ENCODE measurements at places on chromosomes 5 and 9.

GRCh38 chr9:35660966-35661415 lies 2.9 kb downstream of the CCDC107 start:
- DNase-seq: no peak

DNA sequence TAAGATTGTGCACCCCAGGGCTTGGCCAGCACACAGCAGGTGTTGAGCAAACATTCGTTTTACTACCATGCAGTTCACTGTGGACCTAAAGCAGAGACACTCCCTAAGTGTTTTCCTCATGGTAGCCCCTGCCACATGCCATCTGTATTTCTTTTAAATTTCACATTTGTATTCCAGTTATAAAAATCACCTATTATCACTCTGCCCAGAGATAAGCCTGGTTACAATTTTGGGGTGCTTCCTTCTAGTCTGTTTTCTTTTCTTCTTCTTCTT lies 10.9 kb upstream of the FIBCD1 start:
- no peak for DNase-seq

- DNase-seq: no peak
Measured at GRCh38 chr5:41893074-41893851, 10.9 kb upstream of the RIMOC1 start.

DNA sequence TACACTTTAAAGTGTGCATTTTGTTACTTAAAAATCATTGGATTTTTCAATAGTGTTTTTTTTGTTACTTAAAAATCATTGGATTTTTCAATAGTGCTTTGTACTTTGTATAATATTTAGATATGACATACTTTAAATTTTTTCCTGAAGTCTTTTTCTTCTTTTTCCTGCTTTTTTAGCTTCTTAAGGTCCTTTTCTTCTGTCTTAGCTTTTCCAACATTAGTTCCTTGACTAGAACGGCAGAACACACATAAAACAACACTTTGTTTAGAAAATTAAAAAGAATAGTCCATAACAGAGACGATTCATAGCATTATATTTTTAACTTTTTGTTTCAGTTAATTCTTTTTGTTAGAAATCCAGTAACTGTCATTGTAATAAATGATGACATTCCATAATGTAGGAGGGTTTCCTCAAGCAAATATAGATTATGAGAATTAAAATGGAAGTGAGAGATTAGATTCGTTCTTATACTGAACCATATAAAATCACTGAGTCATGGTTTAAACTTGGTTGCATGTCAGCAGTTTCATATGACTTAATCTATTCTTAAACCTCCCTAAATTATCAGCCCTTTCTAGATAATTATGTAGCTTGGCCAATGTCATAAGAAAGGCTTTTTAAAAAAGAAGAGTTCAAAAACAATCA lies 45.3 kb upstream of the RICTOR start:
- DNase-seq: no peak

GRCh38 chr9:3118081-3118480 lies 274.2 kb upstream of the PUM3 start:
- no peak for DNase-seq

GRCh38 chr9:107816561-107817021 lies 327.0 kb upstream of the KLF4 start:
- DNase-seq: no peak

GRCh38 chr5:116739571-116739970 lies 164.9 kb upstream of the SEMA6A start:
- no peak for DNase-seq

DNA sequence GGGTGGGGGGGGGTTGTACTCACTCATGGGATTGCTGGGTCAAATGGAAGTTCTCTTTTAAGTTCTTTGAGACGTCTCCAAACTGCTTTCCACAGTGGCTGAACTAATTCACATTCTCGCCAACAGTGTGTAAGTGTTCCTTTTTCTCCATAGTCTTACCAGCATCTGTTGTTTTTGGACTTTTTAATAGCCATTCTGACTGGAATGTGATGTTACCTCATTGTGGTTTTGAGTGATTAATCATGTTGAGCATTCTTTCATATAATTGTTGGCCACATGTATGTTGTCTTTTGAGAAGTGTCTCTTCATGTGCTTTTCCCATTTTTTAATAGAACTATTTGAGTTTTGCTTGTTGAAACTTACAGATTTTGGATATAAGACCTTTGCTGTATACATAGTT lies 94.9 kb upstream of the PLPPR1 start:
- no peak for DNase-seq

GRCh38 chr5:169627551-169627950 lies 9.5 kb upstream of the DOCK2 start:
- no peak for DNase-seq

- no peak for DNase-seq
Measured at GRCh38 chr5:139711906-139712224, 63.7 kb downstream of the CXXC5 start.

- no peak for DNase-seq
Measured at GRCh38 chr5:179321206-179321987, 23.9 kb downstream of the ADAMTS2 start.

GRCh38 chr9:33414889-33415500 lies 12.6 kb upstream of the AQP7 start:
- DNase-seq: no peak

DNA sequence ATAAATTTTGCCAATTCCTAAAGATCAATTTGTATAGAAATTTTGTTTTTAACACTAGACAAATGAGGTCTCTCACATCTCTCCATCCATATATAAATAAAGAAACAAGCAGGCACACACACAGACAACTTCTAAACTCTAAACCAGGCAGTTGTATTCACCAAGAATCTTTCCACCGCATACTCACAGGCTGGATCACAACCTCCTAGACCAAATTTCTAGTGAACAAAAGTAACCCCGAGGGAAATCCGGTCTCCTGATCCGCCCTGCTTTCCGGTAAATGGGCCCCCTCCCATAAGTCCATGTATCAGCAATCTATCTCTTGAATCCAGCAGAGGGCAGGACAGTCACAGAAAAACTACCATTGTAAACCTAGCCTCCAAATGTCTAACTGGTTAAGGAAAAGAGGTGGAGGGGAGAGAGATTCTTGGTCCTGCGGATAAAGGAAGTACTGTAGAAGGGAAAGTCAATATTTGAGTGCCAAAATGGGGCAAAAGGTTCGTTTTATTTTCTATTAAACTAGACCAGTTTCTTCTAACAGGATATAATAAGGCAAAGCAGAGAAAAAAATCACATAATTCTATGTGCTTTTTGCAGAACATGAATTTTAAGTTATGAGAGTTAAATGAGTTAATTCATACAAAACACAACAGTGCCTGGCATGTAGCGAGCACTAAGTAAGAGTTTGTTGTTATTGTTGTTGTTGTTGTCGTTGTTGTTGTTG lies 4.8 kb upstream of the SMU1 start:
- DNase-seq: peak; percentile 86

- DNase-seq: no peak
Measured at GRCh38 chr5:8848997-8849594, 696.8 kb downstream of the SEMA5A start.

- DNase-seq: peak; percentile 5
Measured at GRCh38 chr9:121700165-121700831, 48.9 kb downstream of the DAB2IP start.

GRCh38 chr9:91032121-91032531 lies 230.5 kb downstream of the SYK start:
- no peak for DNase-seq

DNA sequence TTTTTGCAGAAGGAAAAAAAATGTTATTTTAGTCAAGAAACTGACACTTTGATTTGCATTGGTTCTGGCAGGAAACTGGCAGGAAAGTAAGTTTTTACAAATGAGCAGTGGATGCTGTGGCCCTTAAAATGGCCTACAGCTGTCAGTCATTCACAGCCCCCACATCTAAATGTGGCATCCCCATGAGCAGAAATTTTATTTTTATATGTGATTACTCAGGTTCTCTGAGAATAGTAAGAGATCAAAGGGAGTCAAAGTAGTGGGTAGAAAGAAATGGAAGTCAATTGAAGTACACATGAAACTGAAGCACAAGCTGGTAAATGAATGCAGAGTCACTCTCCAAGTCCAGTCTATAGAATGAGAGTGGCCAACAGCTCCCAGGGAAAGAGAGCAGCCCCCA lies 80.3 kb downstream of the ENC1 start:
- no peak for DNase-seq

- no peak for DNase-seq
Measured at GRCh38 chr5:135441919-135442318, 5.2 kb downstream of the DCANP1 start.

GRCh38 chr9:116298878-116299391 lies 145.3 kb downstream of the PAPPA start:
- DNase-seq: no peak

DNA sequence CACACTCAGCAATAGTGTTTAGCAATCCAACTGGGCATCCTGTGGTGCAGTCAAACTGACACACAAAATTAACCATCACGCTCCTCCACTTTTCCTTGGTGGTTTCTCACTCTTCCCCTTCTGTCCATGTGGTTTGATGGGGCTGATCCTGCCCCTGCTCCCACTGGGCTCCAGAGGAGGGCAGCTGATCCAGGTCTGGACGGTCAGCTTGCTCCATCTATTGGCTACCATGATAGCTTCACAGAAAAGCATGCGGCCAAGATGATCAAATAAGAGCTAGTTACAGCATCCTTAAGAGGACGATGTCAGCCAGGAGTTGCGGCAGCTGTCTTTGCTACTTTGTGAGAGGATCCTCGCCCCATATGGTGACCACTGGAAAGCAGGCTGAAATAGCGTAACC lies 29.6 kb upstream of the RANBP17 start:
- DNase-seq: no peak

- DNase-seq: no peak
Measured at GRCh38 chr9:78235256-78235761, 566 bp upstream of the CEP78 start.

DNA sequence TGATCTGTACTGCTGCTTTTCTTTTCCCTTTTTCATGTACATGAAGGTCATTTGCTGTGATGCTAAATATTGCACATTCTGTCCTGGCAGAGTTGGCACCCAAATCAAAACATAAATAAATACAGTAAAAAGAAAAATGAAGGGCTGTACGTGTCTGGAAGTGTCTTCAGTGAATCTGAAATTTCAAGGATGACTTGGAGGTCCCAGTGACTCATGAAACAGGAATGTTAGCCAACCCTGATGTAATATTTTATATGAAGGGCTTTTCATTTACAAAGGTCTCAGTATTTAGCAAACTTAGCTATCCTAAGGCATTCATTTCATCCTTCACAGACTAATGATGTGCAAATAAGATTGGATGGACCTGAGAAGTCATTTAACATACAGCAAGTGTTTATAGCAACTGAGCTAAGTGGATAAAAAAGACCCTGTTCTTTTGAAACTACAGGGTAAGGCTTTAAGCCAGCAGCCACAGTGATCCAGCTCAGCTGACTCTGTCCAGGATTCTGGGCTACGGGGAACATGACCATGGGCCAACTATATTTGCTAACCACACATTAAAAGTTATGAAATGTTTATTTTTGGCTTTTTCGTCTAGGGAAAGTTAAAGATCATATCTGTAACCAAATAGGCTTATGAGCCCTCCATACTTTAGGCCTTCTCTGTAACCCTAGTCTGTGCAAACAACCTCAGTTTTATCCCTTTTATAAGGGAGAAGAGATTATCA lies 104.0 kb upstream of the DMRTA1 start:
- no peak for DNase-seq

DNA sequence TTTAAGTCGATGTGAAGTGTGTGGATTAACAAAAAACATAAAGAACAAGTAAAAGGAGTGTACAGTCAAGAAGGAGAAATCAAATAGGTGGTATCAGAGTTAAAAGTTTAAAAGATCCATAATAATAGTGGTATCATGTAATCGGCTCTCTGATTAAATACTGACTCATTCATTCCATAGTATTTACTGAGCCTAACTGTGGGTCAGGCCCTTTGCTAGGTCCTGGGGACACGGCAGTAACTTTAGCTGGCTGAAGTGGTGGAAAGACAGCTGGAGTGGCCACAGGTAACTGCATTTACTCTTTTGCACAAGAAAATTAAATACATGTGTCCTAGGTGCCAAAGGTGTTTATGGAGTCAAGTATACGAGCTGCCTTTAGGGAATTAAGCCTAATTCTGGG lies 124.0 kb downstream of the GNAQ start:
- DNase-seq: no peak

GRCh38 chr9:96413302-96414221 lies 4.6 kb downstream of the ZNF367 start:
- peak; percentile 20 for DNase-seq

GRCh38 chr5:158999339-158999738 lies 100.4 kb downstream of the EBF1 start:
- no peak for DNase-seq

- DNase-seq: no peak
Measured at GRCh38 chr9:27924502-27924901, 351.2 kb upstream of the C9orf72 start.

GRCh38 chr5:148880696-148881095 lies 54.3 kb downstream of the ADRB2 start:
- DNase-seq: no peak

DNA sequence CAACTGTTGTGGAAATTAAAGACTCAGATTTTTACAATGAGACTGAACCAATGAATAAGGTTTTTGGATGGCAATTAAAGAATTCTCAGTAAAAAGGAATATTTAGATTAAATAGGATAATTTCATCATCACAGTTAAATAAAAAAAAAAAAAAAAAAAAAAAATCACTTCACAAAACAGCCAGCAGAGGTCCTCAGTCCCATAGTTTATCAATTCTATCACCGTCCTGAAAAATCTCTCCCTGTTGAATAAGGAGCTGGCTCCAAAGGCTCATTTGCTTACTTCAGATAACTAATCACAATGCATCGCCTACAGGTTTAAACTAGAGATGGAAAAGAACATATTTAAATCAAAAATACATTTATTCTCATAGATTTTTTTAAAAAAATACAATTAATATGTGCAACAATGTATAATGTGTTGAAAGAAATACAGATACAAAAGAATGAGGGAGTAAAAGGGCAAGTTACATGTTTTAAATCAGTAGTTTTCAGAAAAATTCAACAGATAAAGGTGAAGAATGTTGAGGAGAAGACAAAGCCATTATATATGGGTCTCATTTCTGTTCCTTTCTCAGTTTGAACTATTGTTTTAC lies 175.8 kb upstream of the CHD1 start:
- DNase-seq: no peak

DNA sequence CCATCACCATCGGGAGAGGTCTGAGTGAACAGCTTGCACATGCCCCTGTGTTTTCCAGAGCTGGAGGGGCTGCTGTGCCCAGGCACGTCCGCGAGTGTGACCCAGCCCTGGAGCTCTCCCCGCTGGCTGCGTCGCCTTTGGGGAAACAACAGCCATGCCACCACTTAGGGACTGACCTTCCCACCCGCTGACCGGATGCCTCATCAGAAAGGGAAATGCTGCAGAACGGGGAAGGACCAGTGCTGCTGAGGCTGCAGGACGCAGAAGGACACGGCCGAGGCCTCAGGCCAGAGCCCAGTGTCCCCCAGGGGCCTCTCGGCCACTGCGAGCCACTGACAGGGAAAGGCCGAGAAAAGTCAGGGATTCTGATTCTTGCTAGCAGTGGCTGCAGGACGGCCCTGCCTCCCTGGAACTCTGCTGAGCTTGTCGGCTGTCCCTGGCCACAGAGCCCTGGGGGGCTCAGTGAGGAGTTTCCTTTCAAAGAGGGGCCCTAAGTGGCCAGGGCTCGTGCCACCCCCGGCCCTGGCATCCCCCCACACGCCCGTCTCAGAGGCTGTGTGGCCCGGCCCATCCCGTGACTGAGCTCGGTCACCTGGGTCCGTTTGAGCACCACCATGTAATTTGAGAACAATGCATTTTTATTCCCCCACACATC lies 130.8 kb downstream of the ZNF354C start:
- no peak for DNase-seq

Data from CD4-positive, alpha-beta T cell treated with Interferon alpha-2 for 1 hour (primary cell).